Panc1 (cell line): ENCODE measurements at places on chromosomes 3 and 15.

DNA sequence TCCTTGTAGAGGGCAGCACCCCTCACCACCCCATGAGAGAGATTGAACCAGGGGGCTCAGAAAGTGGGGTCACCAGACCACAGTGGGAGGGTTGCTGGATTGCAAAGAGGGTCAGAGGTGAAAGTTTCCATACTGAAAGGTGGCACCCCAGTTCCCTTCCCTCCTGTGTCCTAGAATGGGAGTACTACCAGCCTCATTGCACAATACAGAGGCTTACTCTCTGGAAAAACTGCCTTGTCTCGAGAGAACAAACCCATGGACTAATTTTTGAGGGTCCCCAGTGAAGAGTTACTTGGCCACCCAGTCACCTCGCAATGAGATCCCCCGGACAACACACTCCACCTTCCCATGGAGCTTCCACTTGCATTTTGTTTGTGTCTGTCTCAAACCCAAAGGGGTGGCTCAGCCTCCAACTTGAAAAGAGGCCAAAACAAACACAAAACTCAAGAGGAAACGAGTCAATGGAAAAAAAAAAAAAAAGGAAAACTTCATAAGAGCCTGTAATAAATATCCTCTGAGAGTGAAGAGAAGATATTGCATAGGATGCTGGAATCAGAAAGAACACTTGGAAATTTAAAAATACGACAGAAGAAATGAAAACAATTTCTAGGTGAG lies 18.6 kb downstream of the MESP2 start:
- DNase-seq, result no peak

- no peak for DNase-seq
Measured at GRCh38 chr15:98878862-98879261, 128.7 kb downstream of the PGPEP1L start.

- DNase-seq, result no peak
Measured at GRCh38 chr3:179526989-179527391, 35.7 kb upstream of the ACTL6A start.

- no peak for DNase-seq
Measured at GRCh38 chr3:123605789-123606234, 21.0 kb upstream of the HACD2 start.

DNA sequence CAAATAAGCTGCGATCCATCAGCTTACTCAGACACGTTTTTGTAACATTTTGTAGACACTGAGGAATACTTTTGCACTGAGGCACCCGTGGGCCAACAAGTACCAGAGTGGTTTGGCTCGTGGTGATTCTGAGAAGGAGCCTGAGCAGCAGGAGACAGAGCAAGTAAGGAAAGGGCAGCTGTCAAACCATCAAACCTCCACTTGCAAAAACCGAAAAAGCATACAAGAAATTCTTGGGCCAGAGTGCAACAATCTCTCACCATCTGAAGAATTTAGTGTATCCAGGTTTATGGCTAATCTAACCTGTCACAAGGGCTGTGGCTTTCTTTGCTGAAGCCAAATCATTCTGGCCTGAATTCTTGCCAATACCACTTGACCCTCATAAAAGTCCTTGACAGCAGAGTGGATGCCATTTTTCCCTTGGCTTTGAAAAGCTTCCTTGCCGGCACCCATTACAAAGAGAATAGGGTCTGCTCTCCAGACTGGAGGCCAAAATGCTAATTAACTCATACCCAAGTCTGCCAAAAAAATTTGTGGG lies 56.7 kb downstream of the MYO1E start:
- DNase-seq, result no peak
